ENCODE measurements at places on chromosomes 3 and 15. TPM values are rescaled to one million over a fixed set of nuclear protein-coding genes. Genes with fewer than 3 reads are reported as not detected.

CLDN18 gene
- total RNA-seq, result not detected

- no peak overlapping the region for H3K27ac ChIP-seq
- no peak overlapping the region for H3K4me3 ChIP-seq
- H3K27me3 ChIP-seq, result peaks cover 6% of the 10 kb centered on the region
These were observed 70.0 kb downstream of the DHX30 start for GRCh38 chr3:47872916-47873315.

DNA sequence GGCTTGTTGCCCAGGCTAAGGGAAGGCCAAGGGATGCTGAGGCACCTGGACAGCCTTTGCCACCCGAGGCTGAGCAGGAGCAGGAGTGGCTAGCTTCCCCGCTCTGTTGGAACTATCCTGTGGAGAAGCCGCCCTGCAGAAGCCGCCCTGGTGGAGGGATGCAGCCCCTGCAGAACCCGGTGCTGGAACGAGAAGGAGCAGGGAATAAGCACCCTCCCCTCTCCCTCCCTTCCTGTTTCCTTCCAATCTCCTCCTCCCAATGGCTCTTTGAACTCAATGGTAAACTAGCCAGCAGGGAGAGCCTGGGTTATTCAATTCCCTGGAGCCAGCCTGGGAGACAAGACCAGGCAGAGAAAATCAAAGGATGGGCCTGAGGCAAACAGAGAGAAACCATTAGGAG is 11.8 kb upstream of the HRG start:
- H3K27me3 ChIP-seq, result peaks cover 3% of the 10 kb centered on the region
- H3K4me1 ChIP-seq, result peaks cover 20% of the 10 kb centered on the region

GRCh38 chr3:50516440-50516871 is 13.0 kb upstream of the CACNA2D2 start:
- H3K4me1 ChIP-seq, result peaks cover 15% of the 10 kb centered on the region
- peaks cover 15% of the 10 kb centered on the region for H3K27me3 ChIP-seq
- H3K36me3 ChIP-seq, result no peaks in the 10 kb centered on the region
- H3K27ac ChIP-seq, result no peak overlapping the region
- no peak overlapping the region for H3K4me3 ChIP-seq
